ENCODE measurements at places on chromosomes 2 and 18. TPM values are rescaled to one million over a fixed set of nuclear protein-coding genes. Genes with fewer than 3 reads are reported as not detected.

The GPR39 gene
- 14.5 TPM for total RNA-seq

The ZNF892 gene
- total RNA-seq, result 3.7 TPM

The PTPRN gene
- total RNA-seq, result 4.6 TPM

The FOXI3 gene
- not detected for total RNA-seq

The CD8A gene
- total RNA-seq, result not detected
